Aorta (tissue), 5 donors: ENCODE measurements at places on chromosomes 13 and 19. TPM values are rescaled to one million over a fixed set of nuclear protein-coding genes. Genes with fewer than 3 reads are reported as not detected.
A peak's percentile ranks its signal among the peaks of the same experiment; 100 is the strongest.

GRCh38 chr13:112771877-112772538, 82.2 kb downstream of the ATP11A start:
- DNase-seq, result peak; percentile 69

- no peak for DNase-seq
Measured at GRCh38 chr19:2385053-2385721, 25.1 kb downstream of the TMPRSS9 start.

DNA sequence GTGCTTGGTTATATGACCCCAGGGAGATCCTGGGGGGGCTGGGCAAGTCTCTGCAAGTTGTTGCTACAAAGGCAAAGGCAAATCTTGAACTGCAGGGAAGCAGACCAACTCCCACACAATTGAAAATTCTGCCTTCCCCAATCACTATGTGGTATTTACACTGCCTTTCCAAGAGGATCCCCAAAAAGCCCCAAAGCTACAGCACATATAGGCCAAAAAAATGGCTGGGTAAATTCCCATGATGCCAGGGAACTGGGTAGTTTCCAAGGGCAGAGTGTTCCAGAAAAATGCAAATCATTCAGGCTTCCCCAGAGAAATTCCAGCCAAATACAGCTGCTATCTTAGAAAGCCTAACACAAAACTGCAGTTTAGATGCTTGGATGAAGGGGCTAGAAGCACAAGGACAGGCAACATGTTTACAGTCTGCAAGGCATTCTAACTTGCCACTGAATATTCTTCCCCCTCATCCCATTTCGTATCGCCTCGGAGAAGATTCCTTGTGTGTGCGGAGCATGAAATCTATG, 6.2 kb downstream of the FOXO1 start:
- DNase-seq, result no peak

- no peak for DNase-seq
Measured at GRCh38 chr13:84447640-84447978, 565.3 kb upstream of the SLITRK1 start.

GRCh38 chr19:37077501-37077933, 716 bp upstream of the ZNF420 start:
- DNase-seq, result no peak

GRCh38 chr19:46861691-46862502, 1.1 kb downstream of the ARHGAP35 start:
- no peak for DNase-seq

SIGLEC12 gene
- 2.0 TPM for total RNA-seq

ZNF256 gene
- total RNA-seq, result 6.7 TPM

NR2F6 gene
- total RNA-seq, result 23.1 TPM
